ENCODE measurements at places on chromosomes 6 and 20. TPM values are rescaled to one million over a fixed set of nuclear protein-coding genes. Genes with fewer than 3 reads are reported as not detected.

Gene PAK5
- polyA plus RNA-seq: not detected

- H3K36me3 ChIP-seq: no peaks in the 10 kb centered on the region
- no peaks in the 10 kb centered on the region for H3K4me1 ChIP-seq
- H3K27me3 ChIP-seq: no peaks in the 10 kb centered on the region
- no peak overlapping the region for H3K27ac ChIP-seq
- H3K4me3 ChIP-seq: no peak overlapping the region
Observed at GRCh38 chr20:61665528-61666470, 399.9 kb downstream of the TAF4 start.

DNA sequence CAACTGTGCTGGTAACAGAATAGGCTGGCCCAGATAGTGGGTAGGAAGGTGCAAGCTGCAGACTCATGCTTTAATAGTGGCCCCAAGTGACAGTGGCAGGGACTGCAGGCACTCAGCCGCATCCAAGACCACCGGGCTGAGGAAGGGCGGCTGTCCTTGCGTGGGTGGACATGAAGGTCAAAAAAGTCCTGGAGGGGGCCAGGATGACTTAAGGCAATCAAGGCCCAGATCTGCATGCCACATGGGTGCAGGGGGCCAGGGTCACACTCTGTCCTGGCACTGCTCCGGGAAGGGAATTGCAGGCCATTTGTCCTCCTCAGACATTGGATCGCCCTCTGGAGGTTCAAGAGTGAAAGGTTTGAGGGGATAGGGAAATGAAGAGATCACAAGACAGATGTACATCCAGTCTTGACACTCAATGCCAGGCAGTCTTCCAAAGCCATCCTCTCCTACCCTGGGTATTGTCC lies 10.4 kb upstream of the VNN2 start:
- H3K27me3 ChIP-seq: no peaks in the 10 kb centered on the region
- DNase-seq: peak; percentile 27
- no peak overlapping the region for H3K27ac ChIP-seq

- H3K27ac ChIP-seq: no peak overlapping the region
- H3K4me3 ChIP-seq: no peak overlapping the region
- H3K36me3 ChIP-seq: no peaks in the 10 kb centered on the region
- no peaks in the 10 kb centered on the region for H3K27me3 ChIP-seq
- peak; percentile 36 for DNase-seq
Observed at GRCh38 chr6:50007819-50008218, 14.0 kb downstream of the DEFB110 start.

- H3K27me3 ChIP-seq: no peaks in the 10 kb centered on the region
- no peaks in the 10 kb centered on the region for H3K36me3 ChIP-seq
- DNase-seq: no peak
- H3K4me1 ChIP-seq: no peaks in the 10 kb centered on the region
- H3K4me3 ChIP-seq: no peak overlapping the region
- H3K27ac ChIP-seq: no peak overlapping the region
Observed at GRCh38 chr20:29874476-29875202, 1382.8 kb upstream of the DEFB115 start.

- H3K36me3 ChIP-seq: no peaks in the 10 kb centered on the region
- no peaks in the 10 kb centered on the region for H3K4me1 ChIP-seq
- no peak overlapping the region for H3K4me3 ChIP-seq
- H3K27me3 ChIP-seq: no peaks in the 10 kb centered on the region
- no peak for DNase-seq
Observed at GRCh38 chr6:165686596-165687365, 23.7 kb upstream of the PDE10A start.

GRCh38 chr6:107416145-107416544 lies 43.2 kb downstream of the PDSS2 start:
- H3K4me3 ChIP-seq: no peak overlapping the region
- no peaks in the 10 kb centered on the region for H3K36me3 ChIP-seq
- H3K27ac ChIP-seq: no peak overlapping the region

- no peaks in the 10 kb centered on the region for H3K27me3 ChIP-seq
- no peaks in the 10 kb centered on the region for H3K4me1 ChIP-seq
- H3K4me3 ChIP-seq: no peak overlapping the region
- DNase-seq: no peak
- no peak overlapping the region for H3K27ac ChIP-seq
Observed at GRCh38 chr6:165647041-165647440, 16.0 kb downstream of the PDE10A start.

Data from GM23248 (cell line).